IMR-90 (cell line): ENCODE measurements at places on chromosomes 16 and 17.

DNA sequence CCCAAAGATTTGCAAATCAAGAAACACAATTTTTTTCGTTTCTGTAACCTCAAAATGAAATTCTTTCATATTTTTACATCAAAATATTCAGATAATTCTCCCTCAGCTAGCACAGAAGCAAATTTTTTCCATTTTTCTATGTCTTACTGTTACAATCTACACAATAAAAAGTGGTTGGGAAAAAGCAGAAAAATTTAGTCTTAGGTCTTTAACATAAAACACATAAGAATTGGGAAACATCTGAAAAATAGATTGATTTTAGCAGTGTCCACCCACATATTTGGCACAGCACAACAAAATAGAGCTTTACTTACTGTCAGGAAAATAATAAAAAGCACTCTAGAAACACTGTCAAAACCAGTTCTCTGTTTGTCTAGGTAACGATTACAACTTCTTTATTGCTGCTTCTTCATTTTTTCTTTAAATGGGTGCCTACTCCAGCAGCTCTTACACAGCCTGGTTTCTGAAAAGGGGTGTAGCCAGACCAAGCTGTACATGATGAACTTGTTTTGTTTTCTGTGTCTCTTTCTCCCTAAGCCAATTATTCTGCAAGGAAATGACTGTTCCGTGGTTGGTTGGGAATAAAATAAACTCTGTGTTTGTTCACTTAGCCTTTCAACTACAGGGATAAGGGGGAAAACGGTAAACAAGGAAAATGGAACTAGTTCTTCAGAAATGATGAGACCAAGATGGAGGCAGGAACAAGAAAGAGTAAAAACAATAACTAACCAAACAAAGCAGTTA, at the start of gene ABCA6:
Gene ABCA6, minus strand, starts transcription at position 465 of the 744 bp plus-strand sequence. CDS start 1,192 bp downstream, outside the sequence.
- no peak for DNase-seq

DNA sequence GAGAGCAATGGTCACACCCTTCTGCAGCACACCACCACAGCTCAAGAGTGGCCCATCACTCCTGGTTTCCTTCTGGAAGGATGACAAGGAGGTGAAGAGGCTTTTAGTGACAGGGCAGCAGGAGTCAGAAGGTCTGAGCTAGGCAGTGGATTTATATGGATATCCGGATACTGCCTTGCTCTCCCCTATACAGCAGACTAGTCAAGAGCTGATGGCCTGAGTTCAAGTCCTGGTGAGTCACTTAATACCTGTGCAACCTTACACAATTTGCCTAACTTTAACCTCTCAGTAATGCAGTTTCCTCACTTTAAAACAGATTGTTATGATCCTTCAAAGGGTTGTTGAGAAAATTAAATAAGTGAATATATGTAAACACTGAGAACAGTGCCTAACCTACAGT, 22.9 kb downstream of the MYO18A start:
- DNase-seq = no peak

DNA sequence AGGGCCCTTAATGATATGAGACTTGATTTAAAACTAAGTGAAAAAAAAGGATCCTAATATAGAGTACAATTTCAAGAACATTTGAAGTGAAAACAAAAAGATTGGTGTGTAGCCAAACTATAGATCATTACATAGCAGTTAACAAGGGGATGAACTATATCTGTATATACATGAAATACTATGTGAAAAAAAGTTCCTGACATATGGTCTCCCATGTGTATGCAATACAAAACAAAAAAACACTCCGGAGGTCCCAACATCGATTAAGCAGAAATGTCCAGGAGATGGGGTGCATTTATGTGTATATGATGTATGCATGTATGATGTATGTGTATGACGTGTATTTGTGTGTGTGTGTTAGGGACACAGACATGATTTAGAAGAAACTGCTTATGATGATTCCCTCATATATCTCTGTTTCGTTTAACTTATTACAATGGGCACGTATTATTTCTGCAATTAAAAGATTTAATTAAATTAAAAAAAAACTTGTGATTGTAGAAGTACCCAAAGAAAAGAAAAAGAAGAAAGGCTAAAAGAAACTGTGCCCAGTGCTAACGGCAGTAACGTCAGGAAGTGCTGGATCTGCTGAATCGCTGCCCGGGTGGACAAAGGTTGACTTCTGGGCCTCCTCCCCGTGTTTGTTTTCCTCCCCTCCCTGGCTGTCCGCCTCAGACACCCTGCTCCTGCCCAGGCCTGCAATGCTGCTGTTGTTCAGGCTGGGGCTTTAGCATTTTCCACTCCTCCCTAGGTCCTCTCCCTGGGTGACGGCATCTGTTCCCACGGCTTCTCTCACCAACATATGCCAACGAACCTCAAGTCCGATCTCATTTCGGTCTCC, 36.9 kb downstream of the TBX4 start:
- no peak for DNase-seq

DNA sequence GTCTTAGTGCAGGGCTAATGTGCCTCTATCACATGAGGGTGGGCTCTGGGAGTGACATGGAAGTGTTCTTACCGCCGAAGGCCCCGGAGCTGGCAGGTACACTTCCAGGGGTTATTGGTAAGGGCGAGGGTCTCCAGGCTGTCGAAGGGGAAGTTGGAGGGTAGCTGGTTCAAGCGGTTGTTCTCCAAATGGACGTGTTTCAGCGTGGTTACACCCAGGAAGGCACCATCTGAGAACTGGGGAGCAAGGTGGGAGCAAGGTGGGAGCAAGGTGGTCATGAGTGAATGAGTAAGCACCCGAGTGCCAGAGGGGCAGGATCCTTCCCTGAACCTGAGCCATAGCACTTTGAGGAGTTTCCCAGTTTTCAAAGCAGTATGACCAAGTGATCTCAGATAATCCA, 3.0 kb downstream of the CHAD start:
- DNase-seq = no peak
